SK-N-DZ (cell line): ENCODE measurements at places on chromosomes 3 and 15.
A peak's percentile ranks its signal among the peaks of the same experiment; 100 is the strongest.

DNA sequence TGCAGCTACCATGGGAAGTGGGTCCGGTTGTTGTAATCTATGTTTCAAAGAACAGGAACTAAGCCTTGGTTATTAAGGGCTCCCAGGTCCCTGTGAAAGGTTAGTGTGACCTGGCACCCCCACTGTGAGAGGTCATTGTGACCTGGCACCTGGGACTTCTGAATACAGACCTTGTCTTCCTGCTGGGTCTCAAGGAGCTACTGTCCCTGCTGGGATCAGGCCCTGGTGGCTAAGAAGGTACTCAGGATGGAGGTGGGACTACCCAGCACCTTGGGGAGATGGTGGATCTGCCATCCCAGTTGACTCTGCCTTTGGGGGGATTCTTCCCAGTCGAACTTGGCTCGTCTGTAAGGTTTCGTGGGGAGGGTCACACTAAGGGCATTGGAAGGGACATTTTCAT lies 10.3 kb upstream of the SLCO2A1 start:
- no peak for DNase-seq

- DNase-seq, result no peak
These were observed 11.5 kb upstream of the PRKAR2A start for GRCh38 chr3:48859206-48859605.

GRCh38 chr3:47098910-47099309 lies 65.0 kb downstream of the SETD2 start:
- peak; percentile 37 for DNase-seq

DNA sequence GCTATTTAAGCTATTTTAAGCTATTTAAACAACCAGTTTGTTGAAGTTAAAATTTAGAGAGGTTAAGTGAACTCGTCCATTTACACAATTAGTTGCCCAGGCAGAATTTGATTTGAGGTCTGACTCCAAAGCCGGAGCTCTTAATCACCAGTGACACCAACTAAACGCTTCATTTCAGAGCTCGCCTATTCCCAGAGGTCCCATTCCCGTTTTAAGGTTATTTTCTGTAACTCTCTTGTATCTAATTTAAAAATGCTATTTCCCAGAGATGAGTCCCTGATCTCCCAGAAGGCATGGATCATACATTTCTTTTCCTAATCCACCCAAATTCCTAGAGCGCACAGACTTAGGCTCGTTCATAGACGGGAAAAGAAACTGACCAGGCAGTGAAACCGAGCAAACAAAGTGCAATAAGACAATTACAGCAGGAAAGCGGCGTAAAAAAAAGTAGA lies 904 bp upstream of the MCTP2 start:
- no peak for DNase-seq

DNA sequence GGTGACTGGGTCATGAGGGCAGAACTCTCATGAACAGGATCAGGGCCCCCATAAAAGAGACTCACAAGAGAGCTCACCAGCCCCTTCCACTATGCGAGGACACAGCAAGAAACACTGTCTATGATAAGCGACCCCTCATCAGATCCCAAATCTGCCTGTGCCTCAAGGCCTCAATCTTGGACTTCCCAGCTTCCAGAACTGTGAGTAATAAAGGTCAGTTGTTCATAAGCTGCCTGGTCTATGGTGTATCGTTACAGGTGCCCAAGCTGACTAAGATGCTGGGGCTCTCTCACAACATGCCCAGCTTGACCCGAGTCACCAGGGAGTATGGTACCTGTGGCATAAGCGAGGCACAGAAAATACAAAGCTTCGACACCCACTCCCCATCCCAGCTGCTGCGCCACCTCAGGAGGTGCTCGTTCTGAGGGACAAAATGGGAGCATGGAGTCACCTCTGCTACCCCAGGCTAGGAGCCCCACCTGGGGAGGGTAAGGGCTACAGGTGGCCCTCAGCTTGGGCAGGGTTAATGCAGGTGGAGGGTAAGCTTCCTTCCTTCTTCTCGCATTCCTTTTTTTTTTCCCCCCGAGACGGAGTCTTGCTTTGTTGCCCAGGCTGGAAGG lies 234.1 kb downstream of the ADAMTS17 start:
- DNase-seq, result no peak

DNA sequence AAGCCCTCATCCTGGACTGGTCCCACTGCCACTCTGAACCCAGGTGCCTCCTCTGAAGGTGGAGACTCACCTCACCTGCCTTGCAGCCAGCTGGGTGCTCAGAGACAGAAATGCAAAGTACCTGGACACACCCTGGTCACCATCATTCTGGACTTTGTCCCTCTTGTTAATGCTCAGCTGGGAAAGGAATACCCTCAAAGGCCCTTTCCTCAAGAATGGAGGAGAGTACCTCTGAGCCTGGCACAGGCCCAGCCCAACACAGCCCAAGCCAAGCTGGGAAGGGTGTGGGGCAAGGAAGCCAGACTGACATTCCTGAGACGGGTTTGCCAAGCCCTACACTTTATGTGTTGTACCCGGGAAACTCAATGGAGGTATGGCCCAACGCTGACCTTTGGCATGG lies 983 bp upstream of the ALAS1 start:
- DNase-seq, result no peak

DNA sequence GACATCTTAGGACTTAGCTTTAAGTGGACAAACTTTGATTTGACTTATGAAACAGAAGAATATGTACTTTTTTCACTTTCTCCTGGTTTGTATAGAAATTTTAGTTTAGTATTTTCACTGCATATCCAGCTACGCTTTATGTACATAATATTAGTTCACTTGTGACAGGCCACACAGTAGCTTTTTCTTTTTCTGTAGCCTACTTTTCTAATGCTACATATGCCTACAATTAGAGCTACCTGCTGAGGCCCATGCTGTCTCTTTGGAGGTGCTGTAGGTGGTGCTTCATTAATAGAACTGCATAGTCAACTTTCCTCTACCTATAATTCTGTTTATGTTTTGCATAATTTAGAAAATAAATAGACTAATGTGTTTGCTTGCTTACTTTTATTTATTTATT lies 191.6 kb downstream of the NLGN1 start:
- no peak for DNase-seq

- DNase-seq, result no peak
These were observed 142.8 kb downstream of the POLR2M start for GRCh38 chr15:57849317-57849716.

DNA sequence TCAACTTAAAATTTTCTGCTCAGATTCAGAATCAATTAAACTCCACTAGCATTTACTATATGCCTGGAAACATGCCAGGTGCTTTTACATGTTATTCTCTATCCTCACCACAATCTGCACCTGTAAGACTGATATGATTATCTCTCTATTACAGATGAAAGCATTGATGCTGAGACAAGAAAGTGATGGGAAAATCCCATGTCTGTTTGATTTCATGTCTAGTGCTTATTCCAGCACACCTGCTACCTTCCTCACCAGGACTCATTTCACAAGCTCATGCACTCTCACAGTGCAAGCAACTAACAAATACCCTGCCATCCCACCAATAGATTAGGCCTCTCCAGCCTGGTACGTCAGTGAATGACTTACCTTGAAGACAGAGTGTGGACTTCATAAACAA lies 25.0 kb upstream of the BCL6 start:
- DNase-seq, result peak; percentile 84

- no peak for DNase-seq
These were observed 64.5 kb downstream of the FEM1B start for GRCh38 chr15:68341760-68342725.

DNA sequence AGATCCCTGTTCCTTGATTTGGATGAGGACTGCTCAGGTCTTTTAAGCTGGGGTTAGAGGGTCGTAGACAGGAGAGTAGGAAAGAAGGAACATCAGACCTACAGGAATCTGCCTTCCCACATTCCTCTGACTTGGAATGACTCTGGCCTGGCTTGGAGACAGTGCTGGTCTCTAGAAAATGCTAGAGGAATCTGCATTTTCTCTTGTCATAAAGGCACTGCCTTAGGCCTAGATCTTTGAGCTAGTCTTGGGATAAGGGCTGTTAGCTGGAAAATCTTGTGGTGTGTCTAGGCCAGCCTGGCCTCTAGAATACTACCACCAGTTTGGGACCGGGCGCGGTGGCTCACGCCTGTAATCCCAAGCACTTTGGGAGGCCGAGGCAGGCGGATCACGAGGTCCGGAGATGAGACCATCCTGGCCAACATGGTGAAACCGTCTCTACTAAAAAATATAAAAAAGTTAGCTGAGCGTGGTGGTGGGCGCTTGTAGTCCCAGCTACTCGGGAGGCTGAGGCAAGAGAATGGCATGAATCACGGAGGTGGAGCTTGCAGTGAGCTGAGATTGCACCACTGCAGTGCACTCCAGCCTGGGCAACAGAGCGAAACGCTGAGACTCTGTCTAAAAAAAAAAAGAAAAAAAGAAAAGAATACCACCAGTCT lies 17.3 kb upstream of the BSN start:
- DNase-seq, result no peak

GRCh38 chr15:53511175-53511574 lies 248.3 kb downstream of the WDR72 start:
- DNase-seq, result no peak

DNA sequence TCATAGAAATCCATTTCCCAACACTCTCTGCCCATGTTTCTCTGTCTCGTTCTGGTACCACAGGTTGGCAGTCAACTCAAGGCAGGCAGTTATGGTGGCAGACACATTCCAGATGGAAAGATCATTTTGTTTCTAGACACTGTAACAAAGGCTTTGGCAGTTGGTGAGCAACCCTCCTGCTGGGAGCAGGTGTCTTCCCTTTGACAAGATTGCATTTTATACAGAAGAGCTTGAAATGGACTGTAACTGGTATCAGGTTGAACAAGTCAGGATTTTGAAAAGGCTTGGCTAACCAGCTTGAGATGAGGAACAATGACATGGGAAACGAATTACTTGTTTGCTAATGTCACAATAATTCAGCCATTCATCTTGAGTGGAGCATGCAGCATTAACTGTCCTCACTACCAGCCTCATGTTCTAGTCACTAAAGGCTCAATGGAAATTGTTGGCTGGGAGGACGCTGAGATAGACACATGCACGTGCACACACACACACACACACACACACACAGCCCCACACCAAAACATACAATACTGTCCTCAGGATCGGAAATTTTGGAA lies 170.0 kb downstream of the SEMA6D start:
- DNase-seq, result no peak

GRCh38 chr3:181948286-181948685 lies 236.6 kb downstream of the SOX2 start:
- DNase-seq, result no peak

DNA sequence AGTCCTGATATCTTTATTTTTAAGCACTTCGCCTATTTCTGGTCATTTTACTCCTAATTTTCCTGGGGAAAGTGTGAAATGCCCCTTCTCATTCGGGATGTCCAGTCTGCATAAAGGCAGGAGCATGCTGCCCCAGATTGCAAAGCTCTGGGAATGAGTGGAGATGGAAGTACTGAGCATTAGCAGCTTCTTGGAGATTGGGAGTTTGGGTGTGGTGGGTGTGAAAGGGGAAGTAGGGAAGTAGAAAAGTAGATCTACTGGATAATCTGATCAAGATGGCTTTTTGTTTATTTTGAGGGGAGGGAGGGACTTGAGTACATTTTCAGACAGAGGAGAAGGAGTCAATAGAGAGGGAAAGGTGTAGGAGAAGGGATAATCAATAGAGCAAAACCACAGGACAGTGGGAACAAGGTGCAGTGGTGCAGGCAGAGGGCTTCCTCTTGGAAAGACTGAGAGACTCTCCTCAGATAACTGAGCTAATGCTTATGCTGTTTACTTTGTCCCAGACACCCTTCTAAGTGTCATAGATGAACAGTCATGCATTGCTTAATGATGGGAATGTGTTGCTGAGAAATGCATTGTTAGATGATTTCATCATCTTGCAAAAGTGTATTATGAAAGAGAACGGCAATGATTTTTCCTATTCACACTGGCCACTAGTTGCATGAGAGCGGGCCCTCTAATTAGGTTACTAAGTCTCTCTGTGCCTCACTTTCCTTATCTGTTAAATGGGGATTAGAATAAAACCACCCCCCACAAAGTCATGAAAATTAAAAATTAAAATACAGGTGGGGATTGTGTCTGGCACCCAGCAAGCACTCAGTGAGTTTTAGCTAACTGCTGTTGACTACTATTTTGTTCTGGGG lies 45.5 kb downstream of the PHLDB2 start:
- no peak for DNase-seq

- DNase-seq, result no peak
These were observed 206.6 kb downstream of the SHQ1 start for GRCh38 chr3:72641684-72642083.

DNA sequence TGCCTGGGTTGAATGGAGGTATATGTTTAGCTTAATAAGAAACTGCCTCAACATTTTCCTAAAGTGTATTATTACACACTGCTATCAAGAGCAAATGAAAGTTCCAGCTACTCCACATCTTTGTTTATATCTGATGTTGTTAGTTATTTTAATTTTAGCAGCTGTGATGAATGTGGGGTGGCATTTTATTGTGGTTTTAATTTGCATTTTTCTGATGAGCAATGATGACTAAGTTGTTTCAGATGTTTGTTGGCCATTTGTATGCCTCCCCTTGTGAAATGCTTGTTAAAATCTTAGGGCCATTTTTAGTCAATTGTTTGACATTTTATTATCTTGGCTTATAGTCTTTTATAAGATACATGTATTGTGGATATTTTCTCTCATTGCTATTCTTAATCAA lies 260.4 kb upstream of the SLCO3A1 start:
- DNase-seq, result no peak

DNA sequence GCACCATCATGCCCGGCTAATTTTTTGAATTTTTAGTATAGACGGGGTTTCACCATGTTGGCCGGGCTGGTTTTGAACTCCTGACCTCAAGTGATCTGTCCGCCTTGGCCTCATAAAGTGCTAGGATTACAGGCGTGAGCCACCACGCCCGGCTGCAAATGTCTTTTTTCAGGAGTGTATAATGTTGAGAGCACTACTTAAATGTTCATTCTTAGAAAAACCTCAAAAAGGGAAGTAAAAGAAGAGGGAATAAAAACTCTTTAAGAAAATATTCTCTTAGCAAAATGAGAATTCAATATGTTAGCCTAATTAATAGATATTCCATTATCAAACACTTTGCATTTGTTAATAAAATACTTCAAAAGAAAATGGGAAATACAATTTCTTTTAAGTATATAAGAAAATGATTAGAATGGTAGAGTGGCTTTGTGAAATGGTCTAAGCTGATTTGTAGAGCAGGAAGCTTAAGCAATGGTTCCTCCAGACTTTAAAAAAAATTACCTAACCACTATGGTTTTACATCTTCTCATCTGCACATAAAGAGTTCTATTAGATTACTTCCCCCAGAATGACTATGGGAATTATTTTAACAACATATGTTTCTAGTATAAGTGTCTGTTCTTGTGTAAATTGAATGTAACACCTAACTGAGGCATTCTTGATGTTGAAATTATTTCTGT lies 226.7 kb upstream of the ALCAM start:
- no peak for DNase-seq

DNA sequence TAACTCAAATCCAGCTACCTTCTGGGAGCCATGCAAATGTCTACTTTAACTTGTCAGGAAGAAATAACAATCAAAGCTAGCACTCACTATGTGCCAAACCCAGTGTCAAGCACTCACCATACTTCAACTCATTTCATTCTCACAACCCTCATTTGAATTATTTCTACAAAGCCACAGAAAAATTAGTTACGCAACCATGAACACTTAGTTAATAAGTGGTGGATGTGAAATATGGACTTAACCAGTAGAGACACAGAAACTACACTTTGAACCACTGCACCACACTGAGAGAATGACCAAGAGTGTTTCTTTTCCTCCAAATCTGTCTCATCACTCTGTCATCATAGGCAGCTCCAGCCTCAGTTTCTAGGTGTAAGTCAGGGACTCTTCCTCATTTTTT lies 91.0 kb upstream of the MBNL1 start:
- no peak for DNase-seq
